B cell (primary cell): ENCODE measurements at places on chromosomes 2 and 18. TPM values are rescaled to one million over a fixed set of nuclear protein-coding genes. Genes with fewer than 3 reads are reported as not detected.
A peak's percentile ranks its signal among the peaks of the same experiment; 100 is the strongest.

NR4A2 gene
- polyA plus RNA-seq: 177 and 315 TPM in 2 replicates

PROM2 gene
- 0.67 and 1.2 TPM in 2 replicates for polyA plus RNA-seq

DNA sequence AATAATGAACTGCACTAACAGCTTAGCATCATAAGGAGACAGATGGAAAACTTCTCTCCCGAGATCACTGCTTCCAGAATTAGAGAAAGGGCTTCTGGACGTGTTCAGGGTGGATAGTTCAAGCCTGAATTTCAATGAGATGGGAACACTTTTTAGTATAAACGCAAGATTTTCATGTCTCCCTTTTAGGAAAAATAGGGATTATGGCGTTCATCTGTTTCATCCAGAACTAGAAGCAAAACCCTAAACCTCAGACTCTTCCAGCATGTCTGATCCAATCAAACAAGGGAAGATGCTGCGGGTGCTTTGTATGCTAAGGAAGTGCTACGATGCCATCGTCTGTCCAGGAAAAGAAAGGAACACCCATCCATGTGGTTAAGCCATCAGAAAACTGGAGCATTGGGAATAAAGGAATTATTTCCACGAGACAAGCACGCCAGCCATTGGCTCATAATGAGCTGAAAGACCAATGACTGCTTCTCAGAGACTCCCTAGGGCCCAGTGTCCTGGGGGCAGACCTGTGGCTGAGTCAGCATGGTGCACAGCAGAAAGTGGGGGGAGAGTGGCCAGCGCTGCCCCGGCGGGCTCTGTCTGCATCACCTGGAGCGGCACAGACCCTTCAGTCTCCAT, 65.9 kb upstream of the AFF3 start:
- DNase-seq: no peak

DNA sequence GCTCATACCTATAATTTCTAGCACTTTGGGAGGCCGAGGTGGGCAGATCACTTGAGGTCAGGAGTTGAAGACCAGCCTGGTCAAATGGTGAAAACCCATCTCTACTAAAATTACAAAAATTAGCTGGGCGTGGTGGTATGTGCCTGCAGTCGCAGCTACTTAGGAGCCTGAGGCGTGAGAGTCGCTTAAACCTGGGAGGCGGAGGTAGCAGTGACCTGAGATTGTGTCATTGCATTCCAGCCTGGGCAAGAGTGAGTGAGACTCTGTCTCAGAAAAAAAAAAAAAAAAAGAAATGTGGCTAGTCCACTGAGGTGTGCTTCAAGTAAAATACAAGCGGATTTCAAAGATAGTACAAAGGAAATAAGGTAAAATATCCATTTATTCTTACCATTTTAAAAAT, 46.2 kb downstream of the RBKS start:
- DNase-seq: no peak

GRCh38 chr2:52510432-52510831, 1257.2 kb upstream of the CHAC2 start:
- DNase-seq: no peak

GRCh38 chr18:26448714-26449159, 99.6 kb downstream of the KCTD1 start:
- DNase-seq: no peak

DNA sequence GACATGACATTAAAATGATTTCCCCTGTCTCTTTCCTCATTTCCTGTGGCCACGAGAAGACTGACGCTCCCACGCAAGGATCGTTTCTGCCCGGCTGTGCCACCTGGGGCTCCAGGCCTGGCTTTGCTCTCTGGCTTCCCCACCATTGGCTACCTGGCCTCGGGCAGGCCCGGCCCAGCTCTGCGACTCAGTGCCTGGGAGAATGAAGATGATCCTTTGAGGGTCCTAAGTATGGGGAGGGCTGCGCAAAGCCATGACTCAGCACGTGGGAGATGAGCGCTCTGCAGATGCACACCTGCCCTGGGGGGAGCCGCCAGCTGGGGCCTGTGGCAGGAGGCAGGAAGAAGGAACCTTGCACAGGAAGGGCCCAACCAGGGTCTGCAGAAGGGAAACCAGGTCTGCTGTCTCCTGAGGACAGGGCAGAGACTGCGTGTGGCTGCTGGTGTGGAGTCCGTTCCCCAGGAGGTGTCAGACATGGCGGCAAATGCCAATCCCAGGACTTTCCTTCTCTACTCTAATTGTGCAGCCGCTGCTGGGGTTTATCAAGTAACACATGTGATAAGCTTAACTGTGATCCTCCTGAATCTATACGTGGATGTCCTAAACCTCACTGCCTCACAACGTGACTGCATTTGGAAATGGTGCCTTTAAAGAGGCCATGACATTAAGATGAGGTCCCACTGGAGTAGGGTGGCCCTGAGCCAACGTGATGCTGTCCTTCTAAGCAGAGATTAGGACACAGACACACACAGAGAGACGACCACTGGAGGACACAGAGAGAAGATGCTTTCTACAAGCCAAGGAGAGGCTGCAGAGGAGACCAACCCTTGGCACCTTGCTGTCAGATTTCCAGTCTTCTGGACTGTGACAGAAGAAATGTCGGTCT, 32.9 kb downstream of the MBP start:
- DNase-seq: peak; percentile 43
